ENCODE measurements at places on chromosomes 12 and 14. TPM values are rescaled to one million over a fixed set of nuclear protein-coding genes. Genes with fewer than 3 reads are reported as not detected.
A peak's percentile ranks its signal among the peaks of the same experiment; 100 is the strongest.

DNA sequence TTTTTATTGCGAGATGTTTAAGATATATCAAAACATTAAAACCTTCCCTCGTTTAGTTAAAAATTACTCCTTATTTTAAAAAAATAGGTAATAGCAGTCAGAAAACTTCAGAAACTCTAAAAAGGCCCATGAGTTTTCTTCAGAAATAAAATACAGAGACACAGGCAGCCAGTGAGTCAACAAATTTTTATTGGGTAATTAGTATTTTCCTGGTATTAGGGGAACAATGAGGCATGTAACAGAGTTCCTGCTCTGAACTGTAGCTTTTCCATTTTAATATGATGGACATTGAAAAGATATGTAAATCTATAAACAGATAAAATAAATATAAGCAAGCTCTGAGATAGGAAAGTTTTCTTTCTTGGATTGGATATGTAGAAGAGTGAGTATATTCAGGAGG is 399 bp upstream of the ZNF705A start:
- H3K36me3 ChIP-seq, result no peaks in the 10 kb centered on the region
- H3K27ac ChIP-seq, result no peak overlapping the region
- H3K27me3 ChIP-seq, result no peaks in the 10 kb centered on the region

- no peaks in the 10 kb centered on the region for H3K27me3 ChIP-seq
- peak; percentile 86 for DNase-seq
- H3K4me1 ChIP-seq, result peaks cover 4% of the 10 kb centered on the region
- no peak overlapping the region for H3K27ac ChIP-seq
- no peak overlapping the region for H3K4me3 ChIP-seq
- no peaks in the 10 kb centered on the region for H3K36me3 ChIP-seq
These were observed 38.9 kb downstream of the PPP1R13B start for GRCh38 chr14:103808403-103809001.

GRCh38 chr12:19760611-19761010 is 321.3 kb downstream of the AEBP2 start:
- H3K4me3 ChIP-seq, result no peak overlapping the region
- H3K4me1 ChIP-seq, result no peaks in the 10 kb centered on the region
- H3K36me3 ChIP-seq, result no peaks in the 10 kb centered on the region
- DNase-seq, result no peak

DNA sequence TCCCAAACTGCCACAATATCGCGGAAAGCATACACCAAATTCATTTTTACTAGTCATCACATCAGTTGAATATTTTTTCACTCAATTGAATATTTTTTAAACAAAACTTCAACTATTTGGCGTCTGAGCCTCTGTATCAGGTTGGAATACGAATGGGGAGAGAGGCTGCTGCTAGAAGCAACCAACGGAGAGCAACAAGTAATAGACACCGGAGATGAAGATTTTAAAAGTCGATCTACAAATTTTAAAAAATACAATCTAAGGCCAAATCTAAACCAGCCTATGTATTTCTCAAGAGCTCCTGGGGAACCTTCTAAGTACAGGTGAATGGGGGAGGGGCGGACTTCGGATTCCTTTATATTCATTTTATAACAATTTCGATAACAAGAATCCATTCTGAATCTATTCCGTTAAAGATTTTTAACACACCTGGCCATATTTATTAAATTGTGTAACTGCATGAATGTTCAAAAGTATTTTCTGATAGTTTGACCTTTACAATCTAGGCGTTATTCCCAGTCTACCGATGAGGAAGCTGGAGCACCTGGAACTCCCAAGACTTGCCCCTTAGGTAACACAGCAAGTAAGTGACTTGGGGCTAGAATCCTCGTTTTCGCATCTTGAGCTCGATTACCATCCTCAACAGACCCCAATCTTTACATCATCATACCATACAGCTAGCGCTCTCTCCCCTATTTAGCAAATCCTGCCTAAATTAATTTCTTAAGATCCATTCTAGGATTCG is 1.2 kb downstream of the GNPNAT1 start:
- H3K4me1 ChIP-seq, result no peaks in the 10 kb centered on the region
- no peaks in the 10 kb centered on the region for H3K27me3 ChIP-seq
- peak overlapping the region; percentile 70 for H3K4me3 ChIP-seq
- no peak overlapping the region for H3K27ac ChIP-seq

GRCh38 chr14:26963711-26964110 is 365.9 kb upstream of the NOVA1 start:
- no peaks in the 10 kb centered on the region for H3K4me1 ChIP-seq
- H3K27me3 ChIP-seq, result no peaks in the 10 kb centered on the region
- DNase-seq, result no peak
- H3K36me3 ChIP-seq, result no peaks in the 10 kb centered on the region

DNA sequence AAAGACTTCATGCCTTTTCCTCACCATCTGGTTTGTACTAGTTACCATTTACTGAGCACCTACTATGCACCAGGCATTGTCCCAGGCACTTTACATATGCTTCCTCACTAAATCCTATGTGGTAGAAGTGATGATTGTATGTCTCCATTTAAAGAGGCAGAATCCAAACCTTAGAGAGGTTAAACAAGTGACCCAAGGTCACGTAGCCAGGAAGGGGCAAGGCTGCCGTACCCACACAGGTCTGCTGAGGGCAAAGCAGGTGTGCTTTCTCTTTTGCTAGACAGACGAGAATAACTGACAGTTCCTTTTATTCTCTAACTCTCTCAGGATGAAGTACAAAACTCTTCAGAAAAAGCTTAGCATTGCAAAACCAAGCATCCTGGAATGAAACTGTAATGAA is 235.2 kb upstream of the SRRM4 start:
- H3K4me1 ChIP-seq, result no peaks in the 10 kb centered on the region
- no peaks in the 10 kb centered on the region for H3K27me3 ChIP-seq
- DNase-seq, result no peak
- no peak overlapping the region for H3K27ac ChIP-seq

- H3K4me1 ChIP-seq, result no peaks in the 10 kb centered on the region
- H3K27me3 ChIP-seq, result no peaks in the 10 kb centered on the region
- H3K36me3 ChIP-seq, result no peaks in the 10 kb centered on the region
- no peak overlapping the region for H3K27ac ChIP-seq
- H3K4me3 ChIP-seq, result no peak overlapping the region
These were observed 20.7 kb upstream of the KERA start for GRCh38 chr12:91078501-91078900.

GRCh38 chr14:22588526-22589095 is 413 bp downstream of the DAD1 start:
- peak overlapping the region; percentile 79 for H3K27ac ChIP-seq
- no peaks in the 10 kb centered on the region for H3K27me3 ChIP-seq
- DNase-seq, result no peak

The RNF212B gene
- not detected for total RNA-seq

The OR6C76 gene
- not detected for total RNA-seq

The HSP90AA1 gene
- 540 TPM for total RNA-seq

The NEUROD4 gene
- total RNA-seq, result 0.11 TPM

The TRHDE gene
- total RNA-seq, result 3.1 TPM

Data from prostate gland (tissue), 2 donors.